ENCODE measurements at places on chromosomes 6 and 20.

DNA sequence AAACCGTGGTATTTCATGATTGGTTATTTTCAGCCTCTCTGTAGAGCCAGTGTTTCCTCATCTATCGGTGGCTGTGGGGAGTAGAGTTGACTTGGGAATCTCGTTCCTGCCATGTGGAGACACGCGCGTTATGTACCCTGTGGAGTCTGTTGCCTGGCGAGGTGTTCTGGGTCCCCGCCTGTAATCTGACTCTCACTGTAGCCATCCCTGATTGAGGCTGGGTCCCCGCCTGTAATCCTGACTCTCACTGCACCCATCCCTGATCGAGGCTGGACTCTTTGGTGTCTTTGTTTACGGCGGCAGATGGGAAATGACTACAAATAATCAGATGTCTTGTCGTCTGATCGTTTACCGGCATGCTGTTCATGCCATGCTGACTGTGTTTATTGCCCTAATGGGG, 153.9 kb downstream of the DTNBP1 start:
- no peak for DNase-seq

- no peak for DNase-seq
Observed at GRCh38 chr20:47337413-47337812, 19.1 kb downstream of the ZMYND8 start.

- no peak for DNase-seq
Observed at GRCh38 chr20:62425281-62426058, 1.9 kb downstream of the RBBP8NL start.

- DNase-seq = no peak
Observed at GRCh38 chr6:136669299-136669699, 119.1 kb upstream of the MAP7 start.

- DNase-seq = no peak
Observed at GRCh38 chr6:113881478-113881980, 24.4 kb downstream of the MARCKS start.

Measured in stimulated activated CD4-positive, alpha-beta T cell treated with anti-CD3 and anti-CD28 coated beads, Interleukin-2, amount 100 ng/mL, for 4 hours (primary cell).